Naive thymus-derived CD4-positive, alpha-beta T cell (primary cell): ENCODE measurements at places on chromosomes 12 and 14.
A peak's percentile ranks its signal among the peaks of the same experiment; 100 is the strongest.

GRCh38 chr12:23368590-23368989, 580.9 kb downstream of the SOX5 start:
- no peaks in the 10 kb centered on the region for H3K27me3 ChIP-seq
- H3K36me3 ChIP-seq: no peaks in the 10 kb centered on the region
- H3K4me3 ChIP-seq: no peak overlapping the region

DNA sequence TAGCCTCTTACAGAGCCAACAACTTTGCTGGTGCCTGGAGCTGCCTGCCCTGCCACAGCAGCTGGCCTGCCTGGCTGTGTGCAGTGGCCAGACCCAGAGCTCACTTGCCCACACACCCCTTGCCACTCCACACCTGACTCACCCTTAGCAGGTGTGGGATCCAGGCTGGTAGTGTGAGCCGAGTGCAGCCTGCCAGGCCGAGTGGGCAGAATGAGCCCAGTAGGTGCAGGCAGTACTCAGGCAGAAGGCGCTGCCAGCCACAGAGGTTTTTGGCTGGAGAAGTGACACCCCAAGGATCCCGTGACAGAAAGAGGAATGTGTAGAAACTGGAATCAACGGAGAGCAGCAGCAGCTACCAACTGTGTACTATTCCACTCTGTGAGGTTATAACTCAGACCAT, 29.8 kb upstream of the PYGL start:
- no peaks in the 10 kb centered on the region for H3K4me1 ChIP-seq
- no peaks in the 10 kb centered on the region for H3K36me3 ChIP-seq
- H3K4me3 ChIP-seq: no peak overlapping the region
- no peaks in the 10 kb centered on the region for H3K27me3 ChIP-seq
- no peak for DNase-seq

DNA sequence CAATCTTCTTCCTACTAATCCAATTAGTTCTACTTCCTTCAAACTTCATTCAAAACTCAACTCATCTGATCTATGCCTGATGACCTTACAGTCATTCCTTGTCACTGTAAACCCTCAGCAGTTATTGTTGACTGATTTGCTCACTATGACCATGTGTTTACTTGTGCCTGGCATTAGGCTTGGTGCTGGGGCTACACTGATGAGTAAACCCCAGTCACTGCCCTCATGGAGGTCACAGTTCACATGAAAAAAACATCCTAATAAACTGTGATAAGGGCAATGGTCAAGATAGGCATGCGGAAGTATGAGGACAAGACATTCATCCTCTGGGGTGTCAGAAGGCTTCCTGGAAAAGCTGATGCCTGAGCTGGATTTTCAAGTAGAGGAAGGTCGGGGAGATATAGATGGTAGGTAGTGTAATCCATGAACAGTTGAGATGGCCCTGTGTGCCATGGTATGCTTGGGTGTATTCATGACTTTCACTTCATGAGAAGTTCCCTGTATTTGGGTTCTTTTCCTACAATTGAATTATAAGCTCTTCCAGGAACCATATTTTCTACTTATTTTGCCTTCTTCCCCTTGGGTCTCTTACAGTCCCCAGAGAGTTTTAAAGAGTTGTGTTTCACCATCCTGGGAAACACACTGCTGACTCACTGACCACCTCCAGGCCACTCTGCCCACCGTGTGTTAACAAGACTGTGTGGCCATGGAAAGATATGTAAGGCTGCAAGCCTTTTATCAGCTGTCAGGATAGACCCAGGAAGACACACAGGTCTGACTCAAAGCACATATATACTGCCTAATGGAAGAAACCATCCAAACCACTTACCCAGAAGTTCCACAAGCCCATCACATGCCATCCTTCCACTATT, 38.7 kb upstream of the DUSP6 start:
- peaks cover 9% of the 10 kb centered on the region for H3K4me1 ChIP-seq
- H3K36me3 ChIP-seq: no peaks in the 10 kb centered on the region
- DNase-seq: no peak
- no peak overlapping the region for H3K4me3 ChIP-seq
- H3K27me3 ChIP-seq: no peaks in the 10 kb centered on the region

DNA sequence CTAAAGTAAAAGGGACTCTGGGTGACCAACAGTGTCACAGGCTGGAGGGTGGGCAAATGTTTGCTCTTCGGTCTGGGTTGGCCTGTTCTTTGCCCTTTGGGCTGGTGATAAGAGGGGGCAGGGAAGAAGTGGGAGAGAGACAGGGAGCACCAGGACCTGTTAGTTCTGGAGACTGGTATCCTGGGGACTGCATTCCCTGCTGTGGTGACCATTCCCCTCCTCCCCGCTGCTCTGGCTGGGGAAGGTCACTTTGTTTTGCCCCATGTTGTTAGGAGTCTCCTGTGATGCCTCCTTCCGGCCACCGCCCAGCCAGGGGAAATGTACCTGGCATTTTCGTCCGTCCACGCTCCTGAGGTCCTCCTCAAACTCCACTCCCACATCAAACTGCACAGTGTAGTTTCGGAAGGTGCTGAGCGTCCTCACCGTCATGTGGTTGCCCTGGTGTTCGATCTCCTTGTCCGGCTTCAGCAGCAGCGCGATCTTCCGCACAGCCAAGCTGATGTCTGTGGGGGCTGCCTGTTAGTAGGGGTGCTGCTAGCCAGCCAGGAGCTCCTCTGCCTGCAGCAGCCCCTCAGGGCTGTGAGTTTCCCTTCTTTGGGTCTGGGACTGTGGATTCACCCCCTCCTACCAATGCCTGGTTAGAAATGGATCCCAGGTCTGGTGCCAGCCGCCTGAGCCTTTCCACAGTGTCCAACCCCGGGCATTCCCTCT, 618 bp downstream of the RBP5 start:
- no peak for DNase-seq
- H3K36me3 ChIP-seq: no peaks in the 10 kb centered on the region
- no peak overlapping the region for H3K27ac ChIP-seq

- no peaks in the 10 kb centered on the region for H3K27me3 ChIP-seq
- no peak overlapping the region for H3K27ac ChIP-seq
- no peaks in the 10 kb centered on the region for H3K36me3 ChIP-seq
- DNase-seq: no peak
Observed at GRCh38 chr12:3157581-3158323, 80.6 kb downstream of the TSPAN9 start.

- H3K27ac ChIP-seq: no peak overlapping the region
- no peaks in the 10 kb centered on the region for H3K36me3 ChIP-seq
- H3K4me3 ChIP-seq: no peak overlapping the region
Observed at GRCh38 chr14:58870961-58871360, 233.2 kb downstream of the DACT1 start.

DNA sequence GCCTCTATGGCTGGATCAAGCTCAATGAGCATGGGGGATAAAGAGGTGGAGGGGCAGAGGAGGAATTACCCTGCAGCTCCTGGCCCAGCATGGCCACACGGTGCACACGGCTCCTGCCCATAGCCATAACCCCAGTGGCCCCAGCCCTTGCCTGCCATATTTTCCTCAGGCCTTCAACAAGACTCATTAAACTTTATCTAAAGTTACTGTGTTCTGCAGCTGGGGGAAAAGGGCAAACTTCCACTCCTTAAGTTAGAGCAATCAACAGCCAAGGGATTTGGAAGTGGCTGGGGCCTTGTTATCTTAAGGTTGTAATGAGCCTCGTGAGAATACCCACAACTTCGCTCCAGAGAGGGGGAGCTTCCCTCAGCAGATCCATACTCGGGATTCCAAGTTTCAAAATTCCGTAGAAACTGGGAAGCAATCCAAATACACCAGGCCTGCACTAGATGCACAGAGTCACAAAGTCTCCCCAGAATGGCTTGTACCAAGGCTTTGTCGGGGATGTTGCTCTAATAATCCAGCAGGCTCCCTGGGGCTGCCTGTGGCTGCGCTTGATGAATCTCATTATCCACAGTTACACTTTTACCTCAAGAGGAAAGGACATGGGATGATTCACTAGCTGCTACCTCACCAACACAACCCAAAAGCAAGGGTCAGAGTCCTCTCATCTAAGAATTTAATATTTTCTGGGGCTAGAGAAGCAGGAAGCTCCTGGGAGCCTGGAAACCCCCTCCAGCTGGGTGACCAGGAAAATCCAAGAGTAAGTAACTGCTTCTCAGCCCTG, 13.0 kb upstream of the OR6J1 start:
- H3K36me3 ChIP-seq: no peaks in the 10 kb centered on the region
- no peaks in the 10 kb centered on the region for H3K4me1 ChIP-seq
- H3K27ac ChIP-seq: no peak overlapping the region
- DNase-seq: no peak

GRCh38 chr14:105411017-105411941, 8.3 kb upstream of the MTA1 start:
- H3K36me3 ChIP-seq: no peaks in the 10 kb centered on the region
- H3K4me1 ChIP-seq: peaks cover 15% of the 10 kb centered on the region
- H3K4me3 ChIP-seq: no peak overlapping the region
- no peak overlapping the region for H3K27ac ChIP-seq
- DNase-seq: no peak

- H3K4me1 ChIP-seq: no peaks in the 10 kb centered on the region
- H3K27me3 ChIP-seq: no peaks in the 10 kb centered on the region
- H3K4me3 ChIP-seq: no peak overlapping the region
- H3K36me3 ChIP-seq: no peaks in the 10 kb centered on the region
Observed at GRCh38 chr14:38012056-38012455, 195.6 kb upstream of the SSTR1 start.

DNA sequence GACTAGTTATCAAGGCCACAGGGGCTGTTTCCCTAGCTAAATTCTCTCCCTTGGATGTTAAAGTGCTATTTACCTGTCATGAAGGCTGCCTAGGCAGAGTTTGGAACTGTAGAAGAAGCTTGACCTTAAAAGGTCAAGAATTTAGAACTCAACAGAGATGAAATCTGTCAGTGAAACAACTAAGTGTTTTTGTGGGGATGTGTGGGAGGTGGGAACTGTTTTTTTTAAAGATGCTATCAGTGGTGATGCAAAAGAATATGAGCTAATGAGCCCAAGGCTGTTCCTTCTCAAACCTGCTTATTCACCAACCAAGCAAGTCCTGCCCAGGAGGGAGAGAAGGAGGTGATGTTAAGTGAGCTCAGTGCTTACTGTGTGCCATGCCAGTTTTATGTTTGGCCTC, 40.8 kb upstream of the POC1B start:
- DNase-seq: no peak
- no peaks in the 10 kb centered on the region for H3K27me3 ChIP-seq
- no peak overlapping the region for H3K4me3 ChIP-seq
- H3K27ac ChIP-seq: no peak overlapping the region

DNA sequence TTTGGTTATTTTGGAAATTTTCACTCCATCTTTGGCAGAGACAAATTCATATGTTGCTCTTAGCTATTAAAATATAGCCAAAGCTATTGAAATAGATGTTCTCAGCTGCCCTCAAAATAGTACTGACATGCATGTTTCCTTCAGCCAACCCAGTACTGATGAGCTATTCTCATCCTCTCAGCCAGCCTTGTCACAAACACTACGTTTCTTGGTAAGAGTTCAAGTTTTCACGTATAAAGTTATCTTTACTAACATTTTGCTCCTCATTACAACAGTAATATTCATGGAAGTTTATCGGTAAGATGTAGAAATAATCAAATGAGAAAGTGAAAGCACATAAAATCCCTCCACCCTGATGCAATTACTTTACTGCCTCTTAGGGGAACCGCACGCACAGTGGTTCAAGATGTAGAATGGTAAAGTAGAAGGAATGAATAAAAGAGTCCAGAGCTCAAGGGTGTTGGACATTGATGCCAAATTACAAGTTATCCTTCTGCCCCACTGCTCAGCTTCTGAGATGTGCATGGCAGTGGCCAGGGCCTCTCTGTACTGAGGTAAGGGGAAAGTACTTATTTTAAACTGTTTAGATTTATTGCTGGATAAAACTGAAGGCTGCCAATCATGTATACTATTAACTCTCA, 20.7 kb downstream of the GCH1 start:
- H3K27ac ChIP-seq: peak overlapping the region; percentile 79
- no peaks in the 10 kb centered on the region for H3K36me3 ChIP-seq
- peaks cover 7% of the 10 kb centered on the region for H3K4me1 ChIP-seq

- H3K4me1 ChIP-seq: no peaks in the 10 kb centered on the region
- DNase-seq: no peak
- H3K4me3 ChIP-seq: no peak overlapping the region
- H3K27ac ChIP-seq: no peak overlapping the region
- H3K36me3 ChIP-seq: no peaks in the 10 kb centered on the region
Observed at GRCh38 chr12:64091186-64091585, 130.9 kb downstream of the KICS2 start.

DNA sequence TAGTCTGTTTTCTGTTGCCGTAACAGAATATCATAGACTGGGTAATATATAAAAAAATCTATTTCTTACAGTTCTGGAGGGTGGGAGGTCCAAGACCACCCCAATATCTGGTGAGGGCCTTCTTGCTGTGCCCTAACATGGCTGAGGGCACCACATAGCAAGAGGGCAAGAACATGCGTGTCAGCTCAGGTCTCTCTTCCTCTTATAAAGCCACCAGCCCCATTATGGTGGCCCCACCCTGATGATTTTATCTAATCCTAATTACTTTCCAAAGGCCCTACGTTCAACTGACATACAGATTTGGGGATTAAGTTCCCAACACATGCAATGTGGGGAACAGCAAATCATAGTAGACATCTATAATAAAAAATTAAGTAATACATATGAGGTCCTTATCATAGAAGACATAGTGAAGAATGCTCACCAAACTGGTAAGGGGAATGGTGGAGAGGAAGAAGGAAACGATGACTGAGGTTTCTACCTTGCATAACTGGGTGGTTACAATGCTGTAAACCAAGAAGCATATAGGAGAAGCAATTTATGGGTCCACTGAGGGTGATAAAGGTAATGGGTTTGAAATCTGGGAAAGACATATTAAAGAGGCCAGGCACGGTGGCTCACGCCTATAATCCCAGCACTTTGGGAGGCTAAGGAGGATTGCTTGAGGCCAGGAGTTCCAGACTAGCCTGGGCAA, 27.0 kb downstream of the BTBD7 start:
- no peaks in the 10 kb centered on the region for H3K4me1 ChIP-seq
- no peak overlapping the region for H3K4me3 ChIP-seq
- H3K27ac ChIP-seq: no peak overlapping the region
- no peak for DNase-seq
